Esophagus squamous epithelium (tissue), 5 donors: ENCODE measurements at places on chromosomes 11 and 22.
A peak's percentile ranks its signal among the peaks of the same experiment; 100 is the strongest.

- no peak for DNase-seq
Measured at GRCh38 chr22:32794449-32795213, 6.9 kb upstream of the TIMP3 start.

DNA sequence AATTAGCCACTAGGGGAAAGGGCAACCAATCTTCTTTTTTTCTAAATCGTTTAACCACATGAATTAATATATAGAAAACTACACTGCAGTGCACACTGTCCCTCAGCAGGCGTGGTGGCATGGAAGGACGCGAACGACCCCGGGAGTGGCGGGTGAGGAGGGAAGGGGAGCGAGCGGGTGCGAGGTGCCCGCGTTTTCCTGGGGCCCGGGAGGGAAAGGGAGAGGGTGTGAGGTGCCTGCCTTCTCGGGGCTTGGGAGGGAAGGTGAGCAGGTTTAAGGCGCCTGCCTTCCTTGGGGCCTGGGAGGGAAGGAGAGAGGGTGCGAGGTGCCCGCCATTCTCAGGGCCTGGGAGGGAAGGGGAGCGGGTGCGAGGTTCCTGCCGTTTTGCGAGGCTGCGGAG lies 765 bp downstream of the GAB4 start:
- DNase-seq = no peak

DNA sequence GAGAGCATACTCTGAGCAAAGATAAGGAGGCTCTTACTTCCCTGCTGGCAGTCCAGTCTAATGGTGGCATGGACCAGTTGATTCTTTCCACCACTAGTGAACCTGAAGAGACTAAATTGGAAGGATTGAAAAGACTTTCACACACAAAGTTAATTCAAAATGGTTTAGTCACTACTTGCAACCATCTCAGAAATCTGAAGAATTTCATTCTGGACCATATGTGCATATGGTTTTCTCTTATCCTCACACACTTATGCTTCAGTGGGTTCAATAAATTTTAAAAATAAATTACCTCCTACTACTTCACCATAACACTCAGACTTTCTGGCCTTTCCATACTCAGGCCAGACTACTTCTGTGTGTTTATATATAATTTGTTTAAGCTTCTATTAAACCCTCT lies 44.7 kb downstream of the CADM1 start:
- DNase-seq = no peak

DNA sequence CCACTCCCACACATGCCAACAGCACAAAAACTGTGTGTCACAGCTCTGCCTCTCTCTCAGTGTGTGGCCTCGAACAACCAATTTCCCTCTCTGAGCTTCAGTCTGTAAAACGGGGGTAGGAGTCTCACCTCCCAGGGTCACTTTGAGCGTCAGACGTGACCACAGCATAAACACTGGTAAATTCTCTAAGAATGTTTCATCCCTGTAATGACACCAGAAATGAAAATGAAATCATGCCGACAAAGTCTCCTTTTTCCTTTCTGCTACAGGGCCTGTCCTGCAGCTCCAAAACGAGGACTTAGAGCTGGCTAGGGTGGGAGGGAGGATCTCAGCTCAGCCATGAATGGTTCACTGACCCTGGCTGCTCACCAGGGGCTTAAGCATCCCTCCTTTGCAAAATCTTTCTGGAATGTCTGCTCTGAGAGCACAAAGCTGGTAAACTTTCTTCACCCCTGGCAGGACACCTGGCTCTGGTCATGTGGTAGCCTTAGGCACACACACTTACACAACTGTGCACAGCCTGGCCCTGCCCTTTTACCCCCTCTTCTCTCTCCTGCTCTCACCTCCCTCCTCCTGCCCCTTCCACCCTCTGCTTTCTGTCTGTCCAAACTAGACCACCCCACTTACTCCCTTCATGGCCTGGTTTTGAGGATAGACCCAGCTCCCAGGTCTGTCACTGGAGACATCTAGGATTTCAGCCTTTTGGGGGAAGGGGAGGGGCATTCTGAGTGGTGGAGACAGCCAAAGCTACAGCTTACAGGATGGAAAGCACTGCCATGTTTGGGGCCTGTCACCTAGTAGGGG lies 12.3 kb upstream of the TSKU start:
- no peak for DNase-seq

- no peak for DNase-seq
Measured at GRCh38 chr11:66022401-66023185, 3.7 kb downstream of the CATSPER1 start.

DNA sequence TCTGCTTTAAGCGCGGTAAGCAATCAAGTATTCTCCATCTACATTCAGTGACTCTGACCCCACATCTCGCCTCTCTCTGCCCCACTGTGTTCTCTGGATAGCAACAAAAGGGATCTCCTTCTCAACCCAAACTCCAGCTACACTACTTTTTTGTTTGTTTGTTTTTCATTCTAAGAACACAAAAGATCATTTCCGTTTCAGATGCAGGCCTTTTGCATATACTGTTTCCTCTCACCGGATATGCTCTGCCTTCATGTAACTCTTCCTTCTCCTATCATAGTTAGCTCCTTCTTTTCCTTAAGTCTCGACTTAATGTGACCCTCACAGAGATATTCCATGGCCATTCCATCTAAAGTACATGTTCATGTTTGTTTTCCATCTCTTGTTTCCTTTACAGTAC lies 179.8 kb upstream of the MTMR2 start:
- DNase-seq = no peak

DNA sequence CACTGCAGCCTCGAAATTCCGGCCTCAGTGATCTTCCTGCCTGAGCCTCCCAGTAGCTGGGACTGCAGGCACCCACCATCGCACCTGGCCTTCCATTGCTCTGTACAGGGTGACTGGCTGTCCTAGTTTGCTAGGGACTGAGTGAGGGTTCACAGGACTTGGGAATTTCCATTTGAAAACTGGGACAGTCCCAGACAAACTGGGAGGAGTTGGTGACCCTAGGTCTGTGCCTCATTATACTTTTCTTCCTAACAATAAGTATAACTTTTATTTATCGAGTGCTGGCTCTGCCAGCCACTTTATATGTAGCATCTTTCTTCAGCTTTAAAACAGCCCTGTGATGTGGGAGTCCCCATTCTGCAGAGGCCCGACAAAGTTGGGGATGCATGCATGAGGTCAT lies 25.5 kb downstream of the TCP11L1 start:
- no peak for DNase-seq

DNA sequence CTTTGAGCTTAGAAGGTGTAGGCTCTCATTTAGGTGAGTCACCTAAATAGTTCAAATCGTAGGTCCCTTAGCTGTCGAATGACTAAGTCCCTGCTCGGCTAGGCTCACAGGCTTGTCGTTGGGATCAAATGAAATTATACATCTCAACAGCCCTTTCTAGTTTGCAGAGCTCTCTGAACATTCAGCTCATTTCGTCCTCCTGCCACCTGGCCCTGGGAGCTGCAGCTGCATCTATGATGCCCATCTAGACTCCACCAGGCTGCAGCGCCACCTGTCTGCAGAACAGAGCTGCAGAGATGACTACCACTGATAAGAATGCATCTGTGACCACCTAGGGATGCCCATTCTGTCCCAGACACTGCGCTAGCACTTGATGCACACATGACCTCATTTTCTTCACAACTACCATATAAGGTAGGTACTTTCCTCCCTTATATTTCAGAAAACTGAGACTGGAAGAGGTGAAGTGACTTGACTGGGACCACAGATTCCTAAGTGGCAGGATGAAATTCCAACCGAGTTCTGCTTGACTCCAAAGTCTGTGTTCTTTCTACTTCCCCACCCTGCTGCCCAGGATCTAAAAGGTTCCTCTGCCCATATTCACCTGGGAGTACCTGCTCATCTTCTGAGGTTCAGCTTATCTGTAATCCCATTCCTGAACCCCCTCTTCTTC lies 141.1 kb upstream of the NARS2 start:
- no peak for DNase-seq

GRCh38 chr11:112498701-112499100 lies 238.0 kb upstream of the PLET1 start:
- DNase-seq = no peak

DNA sequence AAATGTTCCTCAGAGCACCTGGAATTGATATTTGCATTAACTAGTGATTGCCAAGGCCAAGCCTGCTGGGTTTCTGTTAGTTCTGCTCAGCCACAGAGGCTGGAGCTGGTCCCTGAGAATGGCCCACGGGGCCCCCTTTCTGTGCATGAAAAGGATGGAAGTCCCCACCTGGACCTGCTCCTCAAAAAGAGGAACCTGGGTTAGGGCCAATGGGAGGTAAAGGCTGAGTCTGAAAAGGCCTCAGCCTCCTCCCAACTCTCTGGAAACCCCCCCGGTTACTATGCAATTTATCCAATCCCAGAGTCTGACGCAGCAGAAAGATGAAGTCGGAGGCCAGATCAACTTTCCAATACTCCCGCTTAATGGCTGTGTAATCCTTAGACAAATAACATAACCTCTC lies 6.8 kb upstream of the CREB3L1 start:
- DNase-seq = no peak

DNA sequence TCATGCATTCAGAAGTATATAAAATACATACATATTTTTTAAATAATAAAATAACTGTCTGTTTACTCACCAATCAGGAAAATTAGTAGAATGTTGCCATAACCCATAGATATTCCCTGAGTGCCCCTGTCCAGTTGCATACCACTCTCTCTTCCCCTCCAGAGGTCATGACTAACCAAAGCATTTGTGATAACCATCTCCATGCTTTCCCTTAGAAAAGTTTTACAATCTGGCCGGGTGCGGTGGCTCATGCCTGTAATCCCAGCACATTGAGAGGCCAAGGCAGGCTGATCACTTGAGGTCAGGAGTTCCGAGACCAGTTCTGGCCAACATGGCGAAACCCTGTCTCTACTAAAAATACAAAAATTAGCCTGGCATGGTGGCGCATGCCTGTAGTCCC lies 33.2 kb upstream of the LDHA start:
- DNase-seq = no peak

DNA sequence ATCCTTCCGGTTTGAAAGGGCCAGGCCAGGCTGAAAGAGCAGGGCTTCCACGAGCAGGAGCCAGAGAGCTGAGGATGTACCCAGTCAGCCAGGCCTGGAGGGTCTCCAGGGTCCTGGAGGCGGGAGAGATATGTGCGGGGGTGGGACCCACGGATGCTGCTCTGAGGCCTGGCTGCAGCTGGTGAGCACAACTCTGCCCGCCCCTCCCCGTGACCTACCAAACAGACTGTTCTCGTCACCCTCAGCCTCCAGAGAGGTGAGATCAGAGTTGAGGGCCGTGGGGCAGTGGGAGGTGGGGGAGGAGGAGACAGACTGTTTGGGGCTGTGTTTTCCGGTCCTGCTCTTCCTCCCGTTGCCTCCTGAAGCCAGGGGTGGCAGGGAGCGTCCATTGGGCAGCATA lies 42.2 kb downstream of the TRIOBP start:
- DNase-seq = no peak

DNA sequence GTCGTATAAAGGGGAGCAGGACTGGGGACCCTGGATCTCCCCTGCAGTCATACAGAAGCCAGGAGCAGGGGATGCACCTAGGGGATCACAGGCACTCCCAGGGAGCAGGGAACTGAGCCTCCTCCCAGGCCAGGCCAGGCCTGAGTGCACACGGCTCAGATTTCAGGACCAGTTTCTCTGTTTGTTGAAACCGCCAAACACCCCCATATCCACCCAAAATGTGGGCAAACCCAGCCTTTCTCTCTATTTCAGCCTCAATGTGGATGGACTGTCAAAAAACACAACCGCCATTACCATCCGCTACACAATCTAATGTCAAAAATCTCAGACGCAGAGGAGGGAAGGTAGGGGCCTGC lies 17.5 kb downstream of the MN1 start:
- no peak for DNase-seq

DNA sequence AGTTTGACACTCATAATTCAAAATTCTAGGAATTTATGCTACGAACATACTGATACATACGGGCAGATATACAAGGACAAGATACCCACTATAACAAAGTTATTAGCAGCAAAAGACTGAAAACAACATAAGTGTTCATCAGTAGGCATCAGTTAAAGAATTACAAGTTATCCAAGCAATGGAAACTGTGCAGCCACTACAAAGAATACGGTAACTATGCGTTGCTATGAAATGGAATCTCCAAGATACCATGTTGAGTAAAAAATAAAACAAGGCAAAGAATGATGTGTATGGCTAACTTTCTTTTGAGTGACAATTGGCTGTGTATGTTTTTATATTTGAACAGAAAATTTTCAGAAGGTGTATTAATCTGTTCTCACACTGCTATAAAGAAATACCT lies 151.7 kb downstream of the ADAMTS15 start:
- no peak for DNase-seq

DNA sequence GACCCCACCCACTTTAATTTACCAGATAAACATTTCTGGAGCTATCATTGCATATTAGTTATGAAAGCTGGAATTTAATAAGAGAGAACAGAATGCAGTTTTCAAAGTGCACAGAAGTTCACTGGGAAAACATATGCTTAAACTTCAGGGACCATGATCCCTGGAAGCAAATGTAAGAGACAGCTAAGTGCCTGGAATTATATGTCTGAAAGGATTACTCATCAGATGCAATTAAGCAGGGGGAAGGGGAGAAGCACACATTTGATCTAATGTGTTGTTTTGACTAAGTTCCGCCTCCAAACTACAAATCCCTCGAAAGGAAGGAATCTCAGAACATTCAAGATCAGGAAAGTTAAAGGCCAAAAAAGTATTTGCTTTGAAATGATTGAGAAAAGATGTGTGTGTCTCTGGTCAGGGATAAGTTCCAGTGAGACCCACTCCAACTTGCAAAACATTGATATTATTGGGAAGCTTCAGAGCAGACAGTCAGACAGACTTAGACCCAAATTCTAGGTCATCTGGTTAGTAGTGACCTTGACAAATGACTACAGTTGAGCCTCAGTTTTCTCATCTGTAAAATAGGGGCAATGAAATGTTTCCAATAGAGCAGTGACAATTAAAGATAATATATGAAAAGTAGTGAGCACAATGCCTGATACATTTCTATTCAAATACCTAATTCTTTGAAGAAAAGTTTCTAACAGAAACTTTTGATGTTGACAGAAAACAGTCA lies 147.6 kb downstream of the ME3 start:
- no peak for DNase-seq

DNA sequence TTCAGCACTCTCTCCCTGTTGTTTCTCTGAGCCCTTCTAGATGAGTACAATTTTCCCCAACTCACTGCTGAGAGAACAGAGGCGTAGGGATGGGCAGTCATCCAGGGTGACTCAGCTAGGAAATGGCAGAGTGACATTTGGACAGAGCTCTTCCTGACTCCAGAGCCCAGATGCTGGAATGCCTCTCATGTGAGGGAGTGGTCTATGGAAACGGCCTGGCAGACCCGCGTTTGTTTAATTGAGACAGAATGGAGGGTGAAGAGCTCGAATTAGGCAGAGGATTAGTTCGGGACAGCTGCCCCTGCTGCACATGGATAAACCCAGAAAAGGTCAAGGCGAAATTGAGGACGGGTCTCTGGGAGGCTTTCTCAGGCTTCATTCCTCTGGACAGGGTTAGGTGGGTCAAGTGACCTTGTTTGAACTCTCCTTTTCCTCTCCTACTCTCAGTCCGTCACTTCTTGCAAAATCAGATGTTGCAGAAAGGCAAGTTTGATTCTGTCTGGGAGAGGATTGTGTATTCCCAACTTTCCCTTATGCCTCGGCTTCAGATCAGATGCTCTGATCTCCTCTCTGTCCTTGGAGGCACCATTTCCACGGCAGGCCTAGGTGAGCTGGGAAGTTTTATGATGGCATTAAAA lies 7.6 kb upstream of the LMO2 start:
- DNase-seq = peak; percentile 11

GRCh38 chr11:114736806-114737205 lies 58.5 kb downstream of the NXPE2 start:
- no peak for DNase-seq
